ENCODE measurements at places on chromosomes 7 and 10.
A peak's percentile ranks its signal among the peaks of the same experiment; 100 is the strongest.

DNA sequence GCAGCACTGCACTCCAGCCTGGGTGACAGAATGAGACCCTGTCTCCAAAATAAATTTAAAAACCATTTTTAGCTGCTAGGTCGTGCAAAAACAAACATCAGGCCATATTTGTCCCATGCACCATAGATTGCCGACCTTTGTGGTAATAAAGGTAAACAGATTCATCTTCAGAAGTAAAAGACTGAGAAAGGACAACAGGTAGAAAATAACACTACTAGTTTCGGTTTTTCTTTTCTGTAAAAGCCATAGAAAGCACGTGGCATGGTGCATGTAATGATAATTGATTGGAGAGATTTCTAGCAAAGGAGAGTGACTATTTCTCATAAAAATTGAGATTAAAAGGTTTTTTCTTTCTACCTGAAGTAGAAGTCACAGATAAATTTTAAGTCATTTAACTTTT, 93.9 kb downstream of the DNAH11 start:
- no peak for DNase-seq

DNA sequence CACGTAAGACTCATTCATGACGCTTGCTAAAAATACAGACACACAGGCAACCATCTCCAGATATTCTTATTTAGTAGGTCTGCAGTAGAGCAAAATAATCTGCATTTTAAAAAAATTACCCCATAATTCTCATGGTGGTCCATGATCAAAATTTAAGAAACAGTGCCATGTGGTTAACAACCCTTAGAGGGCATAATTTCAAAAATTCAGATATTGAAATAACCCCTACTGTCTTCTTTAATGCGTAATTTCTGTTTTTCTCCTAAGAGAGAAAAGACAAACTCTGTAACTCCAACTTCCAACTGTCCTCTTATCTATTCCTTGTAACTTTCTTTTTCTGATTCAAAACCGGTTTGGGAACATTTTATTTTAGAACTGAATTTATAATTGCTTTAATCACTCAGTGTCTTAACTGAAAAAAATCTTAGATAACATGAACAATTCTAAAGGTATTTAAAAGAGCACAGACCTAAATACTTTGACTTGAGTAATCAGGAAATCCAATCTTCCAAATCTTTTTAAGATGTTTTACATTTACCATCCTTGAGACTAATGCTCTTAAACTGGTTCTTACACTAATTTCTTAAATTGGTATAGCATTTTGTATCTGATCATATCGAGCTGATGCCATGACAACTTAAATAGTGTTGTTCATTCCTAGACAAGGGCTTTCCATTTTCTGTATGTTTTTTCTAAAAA, 148.0 kb downstream of the GALNT11 start:
- DNase-seq, result no peak

GRCh38 chr10:30840395-30841050, 191.1 kb downstream of the ZNF438 start:
- no peak for DNase-seq

- no peak for DNase-seq
Observed at GRCh38 chr7:132200141-132200540, 376.1 kb downstream of the PLXNA4 start.

- no peak for DNase-seq
Observed at GRCh38 chr7:101891936-101892640, 74.7 kb downstream of the CUX1 start.

DNA sequence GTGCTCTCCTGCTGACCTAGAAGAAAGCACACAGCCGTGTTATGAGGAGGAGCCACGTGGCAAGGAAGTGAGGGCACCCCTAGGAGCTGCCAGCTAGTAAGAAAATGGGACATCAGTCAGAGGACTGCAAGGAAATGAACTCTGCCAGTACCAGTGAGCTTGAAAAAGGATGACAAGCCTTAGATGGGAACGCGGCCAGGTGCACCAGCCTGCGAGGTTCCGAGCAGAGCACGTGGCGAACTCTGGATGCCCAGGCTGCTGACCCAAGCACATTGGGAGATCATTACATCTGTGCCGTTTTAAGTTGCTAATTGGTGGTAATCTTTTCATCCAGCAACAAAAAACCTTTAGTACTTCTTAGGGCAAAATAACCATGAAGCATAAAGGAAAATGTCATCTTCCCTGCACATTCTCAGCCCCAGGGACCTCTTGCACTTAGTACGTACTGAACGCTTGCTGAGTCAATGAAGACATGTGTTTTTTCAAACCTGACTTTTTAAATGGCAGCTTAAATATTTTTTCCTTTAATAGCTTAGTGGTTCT, 69.4 kb downstream of the AMZ1 start:
- DNase-seq, result no peak

GRCh38 chr7:42117201-42117600, 119.8 kb downstream of the GLI3 start:
- DNase-seq, result no peak

DNA sequence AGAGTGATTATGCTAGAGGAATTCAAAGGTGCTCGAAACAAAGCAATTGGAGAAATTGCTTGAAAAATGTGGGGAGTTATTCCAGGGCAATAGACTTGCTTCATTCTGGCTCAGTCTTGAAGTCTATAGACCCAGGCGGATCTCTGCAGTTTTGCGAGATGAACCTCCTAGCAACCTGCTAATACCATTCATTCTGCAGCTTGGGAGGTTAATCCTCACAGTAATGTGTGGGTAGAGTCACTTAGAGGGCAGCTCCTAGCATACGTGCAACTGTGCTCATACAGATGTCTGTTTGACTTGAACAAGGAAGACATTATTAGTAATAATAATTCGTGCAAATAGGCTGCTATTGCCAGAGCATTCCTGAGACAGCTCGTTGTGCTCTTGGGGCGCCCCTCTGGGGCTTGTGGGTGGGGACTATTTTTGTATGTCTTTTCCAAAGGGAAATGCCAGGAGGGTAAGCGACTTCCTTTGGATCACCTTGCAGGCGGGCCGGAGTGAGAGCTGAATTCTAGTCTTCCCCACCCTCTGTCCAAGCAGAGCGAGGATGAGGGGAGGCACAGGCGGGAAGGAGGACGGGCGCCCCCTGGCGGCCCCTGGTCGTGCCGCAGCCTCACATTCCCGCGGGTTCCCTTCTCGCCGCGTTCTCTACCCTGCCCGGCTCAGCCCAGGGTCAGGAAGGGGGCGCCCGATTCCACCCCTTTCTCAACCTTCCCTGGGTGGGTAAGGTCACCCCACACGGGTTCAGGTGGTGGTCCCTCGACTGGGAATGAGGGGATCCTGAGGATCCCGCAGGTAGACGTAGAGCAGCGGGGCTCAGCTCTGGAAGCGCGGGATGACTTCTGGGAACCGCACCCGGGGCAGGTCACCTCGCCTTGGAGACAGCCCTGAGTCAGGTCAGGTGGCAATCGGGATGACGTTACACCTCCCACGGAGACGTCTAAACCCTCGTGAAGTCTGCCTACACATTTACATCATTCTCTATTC, 241.5 kb downstream of the PHTF2 start:
- DNase-seq, result peak; percentile 37

GRCh38 chr7:108147031-108147563, 16.9 kb upstream of the LAMB4 start:
- DNase-seq, result no peak

DNA sequence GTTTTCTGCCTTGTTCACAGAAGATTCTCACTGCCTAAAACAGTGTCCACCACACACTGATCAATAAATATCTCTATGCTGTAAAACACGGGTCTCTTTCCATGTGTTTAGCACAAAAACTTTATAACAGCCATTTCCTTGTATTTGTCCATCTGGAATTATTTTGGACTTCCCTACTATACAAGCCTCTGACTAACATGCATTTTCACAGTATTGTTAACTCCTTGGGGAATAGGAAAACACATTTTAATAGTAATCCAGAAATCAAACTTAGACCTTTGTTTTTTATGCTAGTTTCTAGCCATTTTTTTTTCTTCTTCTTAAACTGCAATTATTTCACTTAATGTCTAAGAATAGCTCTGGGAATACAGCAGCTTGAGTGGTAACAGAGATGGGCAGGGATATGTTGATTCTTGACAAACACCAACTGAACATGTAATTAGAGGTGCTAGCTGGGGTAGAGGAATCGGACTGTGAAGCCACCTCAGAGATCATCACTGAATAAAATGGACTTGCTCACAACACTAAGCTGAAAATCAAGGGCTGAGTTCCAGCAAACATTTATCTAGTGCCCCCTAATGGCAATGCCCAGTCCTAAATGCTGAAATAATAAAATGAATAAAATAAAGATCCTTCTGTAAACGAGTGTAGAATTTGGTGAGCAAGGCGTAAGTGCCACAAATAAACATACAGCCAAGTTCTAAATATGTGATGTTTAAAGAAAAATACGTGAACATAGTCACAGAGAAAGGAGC, 593.1 kb downstream of the SORCS1 start:
- peak; percentile 5 for DNase-seq

DNA sequence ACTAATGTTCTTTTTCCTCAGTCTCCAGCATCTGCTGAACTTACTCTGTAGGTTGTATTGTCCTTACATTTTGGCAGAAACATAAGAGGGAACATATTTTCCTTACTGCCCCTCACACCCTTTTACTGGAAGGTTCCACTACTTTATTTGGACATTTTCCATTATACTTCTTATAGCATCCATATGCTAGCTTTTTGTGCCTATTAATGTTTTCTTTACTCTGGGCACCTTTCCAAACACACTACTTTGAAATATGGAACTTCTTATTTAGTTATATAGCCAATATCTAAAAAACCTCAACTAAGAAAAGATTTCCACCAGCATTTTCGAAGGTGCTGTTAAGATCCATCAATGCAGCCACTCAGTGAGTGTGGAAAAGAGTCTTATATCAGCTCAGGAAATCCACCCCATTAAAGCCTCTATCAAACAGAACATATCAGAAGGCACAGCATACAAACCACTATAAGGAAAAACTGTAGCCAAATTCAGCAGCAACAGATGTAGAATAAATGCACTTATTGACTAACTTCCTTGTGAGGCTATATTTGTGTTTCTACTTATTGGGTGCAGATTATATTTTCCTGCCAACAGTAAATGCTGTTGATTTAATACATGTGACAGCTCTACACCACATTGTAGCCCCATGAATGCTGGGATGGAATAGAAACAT, 272.5 kb upstream of the SEMA3E start:
- no peak for DNase-seq

DNA sequence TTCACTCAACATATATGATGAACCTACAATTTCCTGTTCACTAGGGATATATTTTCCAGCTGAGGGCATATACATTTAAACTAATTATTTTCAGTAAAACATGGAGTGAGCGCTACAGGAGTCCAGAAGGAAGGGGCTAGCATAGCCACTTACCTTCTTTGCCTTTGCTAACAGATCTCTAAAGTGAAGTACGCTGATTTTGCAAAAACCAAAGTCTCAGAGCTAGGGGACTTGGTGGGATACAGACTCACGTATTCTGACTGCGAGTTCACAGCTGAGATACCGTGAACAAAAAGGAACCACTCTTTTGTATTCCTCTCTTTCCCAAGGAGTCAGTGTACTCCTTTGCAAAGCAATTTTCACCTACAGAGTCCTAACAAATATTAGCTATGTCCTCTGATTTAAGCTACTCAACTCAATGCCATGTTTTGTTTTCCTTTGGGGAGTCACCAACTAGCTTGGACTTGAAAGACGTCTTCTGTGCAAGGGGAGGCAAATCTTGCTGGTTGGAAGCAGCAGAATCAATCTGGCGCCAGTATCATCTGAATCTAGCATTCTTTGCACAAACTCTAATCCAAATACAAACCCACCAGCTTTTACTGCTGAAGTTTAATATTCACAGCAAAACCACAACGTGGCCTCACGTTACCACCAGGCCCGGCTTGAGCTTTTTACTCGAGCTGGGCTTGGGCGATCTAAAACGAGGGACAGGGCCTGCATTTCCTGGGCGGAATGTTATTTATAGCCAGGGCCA, 657 bp downstream of the CDNF start:
- peak; percentile 15 for DNase-seq

GRCh38 chr10:103847909-103848468, 7.4 kb downstream of the SH3PXD2A start:
- DNase-seq, result no peak

DNA sequence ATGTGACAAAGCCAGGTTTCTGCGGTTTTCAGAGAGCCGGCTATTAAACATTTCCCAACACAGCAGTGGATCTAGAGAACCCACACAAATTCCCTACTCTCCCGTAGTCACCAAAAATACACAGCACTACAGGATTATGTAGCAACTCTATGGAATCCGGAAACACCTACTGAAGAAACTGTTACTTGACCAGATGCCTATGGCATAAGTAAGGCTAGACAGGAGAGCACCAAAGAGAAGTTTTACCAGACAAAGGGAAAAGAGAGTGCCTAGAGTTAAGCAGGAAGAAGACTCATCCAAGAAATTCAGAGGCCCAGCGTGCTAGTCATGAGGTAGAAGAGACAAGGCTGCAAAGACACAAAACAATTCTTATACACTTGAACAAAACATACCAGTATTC, 321.1 kb downstream of the PARD3 start:
- no peak for DNase-seq

- DNase-seq, result peak; percentile 6
Observed at GRCh38 chr7:104327938-104328295, 486 bp upstream of the LHFPL3 start.

DNA sequence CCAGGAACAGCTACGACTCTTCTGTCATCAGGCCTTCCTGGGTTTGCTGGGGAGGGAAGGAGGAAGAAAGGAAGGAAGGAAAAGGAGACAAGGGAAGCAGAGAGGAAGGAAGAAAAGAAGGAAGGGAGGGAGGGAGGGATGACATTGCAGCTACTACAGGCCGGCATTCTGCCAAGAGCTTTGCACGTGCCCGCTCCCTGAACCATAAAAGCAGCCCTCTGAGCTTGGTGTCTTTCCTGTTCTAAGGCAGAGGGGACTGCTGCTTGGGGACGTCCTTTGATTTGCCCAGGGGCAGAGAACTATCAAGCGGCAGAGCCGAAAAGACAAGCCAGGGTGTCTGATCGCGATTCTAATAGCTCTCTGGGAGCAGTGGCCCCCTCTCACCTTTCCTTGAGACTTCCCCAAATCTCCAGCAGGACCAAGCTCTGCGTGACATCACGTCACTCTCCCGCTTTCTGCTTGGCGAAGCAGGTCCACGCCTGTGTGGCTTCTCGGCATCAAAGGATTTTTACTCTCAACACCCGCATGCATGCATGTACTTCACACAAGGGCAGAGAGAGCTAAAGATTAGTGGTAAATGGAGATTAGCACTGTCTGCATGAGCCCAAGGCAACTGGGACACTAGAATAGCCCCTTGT, 167.8 kb upstream of the AUTS2 start:
- no peak for DNase-seq
